ENCODE measurements at places on chromosomes 7 and 10. TPM values are rescaled to one million over a fixed set of nuclear protein-coding genes. Genes with fewer than 3 reads are reported as not detected.

The ADCYAP1R1 gene
- not detected for total RNA-seq

The MRPS33 gene
- total RNA-seq = 56.6 TPM

The LFNG gene
- total RNA-seq = 151 TPM

The CPA2 gene
- not detected for total RNA-seq

The MDFIC gene
- total RNA-seq = 27.8 TPM

DNA sequence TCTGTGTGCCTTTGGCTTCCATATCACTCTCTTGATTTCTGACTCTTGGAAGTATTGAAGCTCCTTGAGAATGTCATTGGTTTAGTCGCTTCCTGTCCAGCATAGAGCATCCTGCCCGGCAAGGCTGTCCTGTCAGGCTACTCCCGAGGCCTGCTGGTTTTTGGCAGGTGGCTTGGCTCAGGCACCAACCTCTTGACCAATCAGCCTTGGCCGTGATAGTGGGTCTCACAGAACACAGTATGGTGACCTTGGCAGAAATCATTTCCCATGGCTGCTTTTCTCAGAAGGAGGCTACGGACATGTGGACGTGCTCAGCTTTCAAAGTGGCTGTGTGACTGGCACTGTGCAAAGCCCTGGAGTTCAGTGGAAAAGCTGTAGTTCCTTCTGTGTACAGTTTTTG, 516.9 kb downstream of the REEP3 start:
- H3K4me3 ChIP-seq = no peak overlapping the region
- peaks cover 10% of the 10 kb centered on the region for H3K27me3 ChIP-seq
- DNase-seq = no peak
- no peaks in the 10 kb centered on the region for H3K36me3 ChIP-seq
- H3K27ac ChIP-seq = no peak overlapping the region

GRCh38 chr7:50348469-50349162, 44.1 kb downstream of the IKZF1 start:
- peak overlapping the region; percentile 78 for H3K4me3 ChIP-seq
- H3K27me3 ChIP-seq = no peaks in the 10 kb centered on the region
- H3K4me1 ChIP-seq = peaks cover 98% of the 10 kb centered on the region
- H3K36me3 ChIP-seq = peaks cover 73% of the 10 kb centered on the region
- no peak for DNase-seq
- H3K27ac ChIP-seq = peak overlapping the region; percentile 97

GRCh38 chr10:30763918-30764317, 134.4 kb upstream of the LYZL2 start:
- no peaks in the 10 kb centered on the region for H3K36me3 ChIP-seq
- H3K27ac ChIP-seq = no peak overlapping the region
- DNase-seq = no peak
- no peaks in the 10 kb centered on the region for H3K27me3 ChIP-seq
- H3K4me3 ChIP-seq = no peak overlapping the region

GRCh38 chr10:51201947-51202346, 127.7 kb downstream of the PRKG1 start:
- H3K27me3 ChIP-seq = no peaks in the 10 kb centered on the region
- H3K36me3 ChIP-seq = no peaks in the 10 kb centered on the region
- no peak overlapping the region for H3K27ac ChIP-seq
- H3K4me1 ChIP-seq = no peaks in the 10 kb centered on the region
